Bronchus fibroblast of lung (primary cell): ENCODE measurements at places on chromosomes 13 and 19. TPM values are rescaled to one million over a fixed set of nuclear protein-coding genes. Genes with fewer than 3 reads are reported as not detected.

Gene FCER2
- total RNA-seq = not detected in 2 replicates

Gene RYR1
- under 0.01 TPM in 1 of 2 replicates, not detected in the other for total RNA-seq

Gene ZNF266
- 6.8 and 14.8 TPM in 2 replicates for total RNA-seq

Gene TPP2
- total RNA-seq = 25.0 and 36.5 TPM in 2 replicates
